ENCODE measurements at places on chromosomes 3 and 15.

DNA sequence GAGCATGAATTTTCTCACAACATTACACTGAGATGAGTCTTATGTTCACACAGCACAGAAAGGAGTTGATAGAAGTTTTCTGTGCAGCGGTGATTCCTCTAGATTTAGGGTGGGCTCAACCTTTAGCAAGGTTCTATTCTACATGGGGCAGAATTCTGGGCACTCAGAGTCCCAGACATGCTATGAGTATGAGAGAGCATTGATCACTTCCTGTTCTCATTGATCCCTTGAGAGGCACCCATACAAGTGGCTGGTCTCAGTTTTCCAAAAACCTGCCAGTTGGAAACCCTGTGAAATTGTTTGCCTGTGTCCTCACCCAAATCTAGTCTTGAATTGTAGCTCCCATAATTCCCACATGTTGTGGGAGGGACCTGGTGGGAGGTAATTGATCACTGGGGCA, 112.5 kb upstream of the NR2F2 start:
- no peak for DNase-seq

GRCh38 chr15:29682781-29683180, 139.5 kb downstream of the TJP1 start:
- DNase-seq: no peak

GRCh38 chr3:193837347-193837827, 244.4 kb downstream of the OPA1 start:
- no peak for DNase-seq

DNA sequence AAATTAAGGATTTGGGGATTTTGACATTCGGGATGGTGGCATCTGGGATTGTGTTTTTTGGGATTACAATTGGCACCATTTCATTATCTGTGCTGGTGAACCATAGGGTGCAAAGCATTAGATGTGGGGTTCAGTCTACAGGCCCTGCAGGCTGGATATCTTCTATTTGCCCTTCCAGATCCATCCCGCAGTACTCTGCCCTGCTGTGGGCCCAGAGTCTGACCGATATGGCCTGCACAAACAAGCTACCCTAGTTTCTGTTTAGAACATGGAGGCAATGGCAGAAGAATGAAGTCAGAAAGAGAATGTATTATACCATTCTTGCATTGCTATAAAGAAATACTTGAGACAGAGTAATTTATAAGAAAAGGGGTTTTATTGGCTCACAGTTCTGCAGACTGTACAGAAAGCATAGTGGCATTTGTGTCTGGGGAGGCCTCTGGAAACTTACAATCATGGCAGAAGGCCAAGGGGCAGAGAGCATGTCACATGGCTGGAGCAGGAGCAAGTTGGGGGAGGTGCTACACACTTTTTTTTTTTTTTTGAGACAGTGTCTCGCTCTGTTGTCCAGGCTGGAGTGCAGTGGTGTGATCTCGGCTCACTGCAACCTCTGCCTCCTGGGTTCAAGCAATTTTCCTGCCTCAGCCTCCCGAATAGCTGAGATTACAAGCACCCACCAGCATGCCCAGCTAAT, 93.7 kb downstream of the NCEH1 start:
- DNase-seq: no peak

DNA sequence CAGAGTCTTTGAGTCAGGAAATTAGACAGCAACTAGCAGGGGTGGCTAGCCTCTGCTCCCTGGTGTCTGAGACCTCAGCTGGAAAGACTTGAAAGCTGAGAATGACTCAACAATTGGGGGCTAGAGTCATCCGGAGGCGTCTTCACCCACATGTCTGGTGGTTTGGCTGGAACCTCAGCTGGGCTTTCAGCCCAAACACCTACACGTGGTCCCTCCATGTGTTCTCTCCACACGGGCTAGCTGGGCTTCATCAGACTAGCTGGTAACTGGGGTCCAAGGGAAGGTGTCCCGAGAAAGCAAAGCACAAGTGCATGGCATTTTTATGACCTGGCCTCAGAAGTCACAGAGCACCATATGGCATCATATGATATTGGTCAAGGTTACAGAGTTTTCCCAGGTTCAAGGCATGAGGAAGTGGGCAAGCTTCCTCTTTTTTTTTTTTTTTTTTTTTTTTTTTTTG, 19.9 kb upstream of the ABHD2 start:
- DNase-seq: peak; percentile 78

DNA sequence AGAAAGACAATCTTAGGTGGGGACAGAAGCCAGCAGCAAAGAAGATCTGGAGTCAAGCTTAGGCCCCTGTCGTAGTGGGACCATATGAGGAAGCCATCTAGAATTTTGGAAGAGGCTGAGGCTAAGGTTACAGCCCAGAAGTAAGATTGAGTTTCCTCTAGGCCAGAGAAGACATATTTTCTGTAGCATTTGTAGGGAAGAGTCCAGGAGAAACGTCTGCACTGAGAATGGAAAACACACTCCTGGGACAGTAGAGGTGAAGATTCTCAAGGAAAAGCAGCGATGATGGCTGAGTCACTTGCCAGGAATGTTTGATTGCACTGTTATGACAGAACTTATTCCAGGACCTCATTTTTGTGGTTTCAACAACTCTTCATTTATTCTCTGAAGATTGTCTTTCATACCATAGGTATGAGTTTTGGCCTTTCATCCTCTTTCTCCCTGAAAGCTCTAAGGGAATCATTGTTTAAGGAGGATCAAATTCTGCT, 107.2 kb downstream of the GTPBP8 start:
- no peak for DNase-seq

DNA sequence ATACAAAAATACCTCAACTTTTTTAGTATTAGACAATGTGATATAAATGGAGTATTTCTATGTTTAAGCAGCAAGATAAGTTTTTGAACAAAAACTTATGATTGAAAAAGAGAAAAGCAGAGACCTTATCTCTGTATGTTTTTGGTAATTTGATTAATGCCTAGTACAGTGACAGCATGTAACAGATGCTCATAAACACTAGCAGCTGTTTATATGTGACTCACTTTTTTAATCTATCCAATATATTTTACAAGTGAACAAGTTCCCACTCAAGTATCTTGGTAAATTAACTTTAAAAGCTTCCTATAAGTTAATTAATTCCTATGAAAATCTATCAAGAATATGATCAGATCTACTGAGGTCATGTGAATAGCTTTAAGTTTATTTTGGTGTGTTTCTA, 55.1 kb downstream of the NGLY1 start:
- no peak for DNase-seq

- DNase-seq: no peak
These were observed 370.4 kb upstream of the RGMA start for GRCh38 chr15:93459396-93459795.
